ENCODE measurements at places on chromosomes 13 and 19.

GRCh38 chr19:29170554-29170953, 42.4 kb downstream of the UQCRFS1 start:
- no peak for DNase-seq

DNA sequence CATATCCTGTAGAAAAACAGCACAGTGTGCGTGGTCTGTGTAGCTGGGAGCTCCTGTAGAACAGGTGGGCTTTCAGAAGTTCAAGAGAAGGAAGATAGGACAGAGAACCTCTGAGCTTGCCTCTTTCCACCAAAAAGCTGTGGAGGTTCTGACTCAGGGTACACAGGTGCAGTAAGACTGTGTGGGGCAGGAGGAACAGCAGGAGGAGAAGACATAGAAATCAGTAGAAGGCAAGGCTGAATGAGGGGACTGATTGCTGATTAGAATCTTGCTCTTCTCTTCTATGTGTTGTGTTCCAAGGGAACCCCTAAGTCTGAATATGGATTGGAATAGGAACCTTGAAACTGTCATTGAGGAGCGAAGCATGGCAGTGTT, 122.7 kb downstream of the AKAP11 start:
- no peak for DNase-seq

DNA sequence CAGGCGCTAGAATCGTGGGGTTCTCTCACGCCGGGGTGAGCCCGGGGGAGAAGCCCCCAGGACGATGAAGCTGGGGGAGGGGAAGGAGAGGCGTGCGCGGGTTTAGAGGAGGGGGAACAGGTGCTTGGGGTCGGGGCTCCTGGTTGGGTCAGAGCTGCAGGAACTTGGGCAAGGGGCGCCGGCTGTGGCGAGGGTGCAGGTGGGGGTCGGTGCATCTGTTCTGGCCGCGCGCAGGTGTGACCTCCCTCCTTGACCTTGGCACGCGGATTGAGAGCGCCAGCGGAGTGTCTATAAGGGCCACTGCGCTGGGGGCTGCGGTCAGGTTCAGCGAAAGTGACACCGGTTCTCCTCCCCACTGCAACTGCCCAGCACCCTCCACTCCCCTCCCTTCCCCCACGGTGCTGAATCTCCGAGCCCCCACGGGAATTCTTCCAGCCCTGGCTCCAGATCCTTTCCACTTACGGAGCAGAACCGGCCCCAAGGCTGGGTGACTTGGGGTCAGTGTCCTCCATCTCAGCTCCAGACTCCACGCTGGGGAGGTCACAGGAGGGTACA, 618 bp downstream of the TMEM38A start:
- DNase-seq = no peak

GRCh38 chr19:47123406-47123805, 7.2 kb upstream of the SAE1 start:
- no peak for DNase-seq

DNA sequence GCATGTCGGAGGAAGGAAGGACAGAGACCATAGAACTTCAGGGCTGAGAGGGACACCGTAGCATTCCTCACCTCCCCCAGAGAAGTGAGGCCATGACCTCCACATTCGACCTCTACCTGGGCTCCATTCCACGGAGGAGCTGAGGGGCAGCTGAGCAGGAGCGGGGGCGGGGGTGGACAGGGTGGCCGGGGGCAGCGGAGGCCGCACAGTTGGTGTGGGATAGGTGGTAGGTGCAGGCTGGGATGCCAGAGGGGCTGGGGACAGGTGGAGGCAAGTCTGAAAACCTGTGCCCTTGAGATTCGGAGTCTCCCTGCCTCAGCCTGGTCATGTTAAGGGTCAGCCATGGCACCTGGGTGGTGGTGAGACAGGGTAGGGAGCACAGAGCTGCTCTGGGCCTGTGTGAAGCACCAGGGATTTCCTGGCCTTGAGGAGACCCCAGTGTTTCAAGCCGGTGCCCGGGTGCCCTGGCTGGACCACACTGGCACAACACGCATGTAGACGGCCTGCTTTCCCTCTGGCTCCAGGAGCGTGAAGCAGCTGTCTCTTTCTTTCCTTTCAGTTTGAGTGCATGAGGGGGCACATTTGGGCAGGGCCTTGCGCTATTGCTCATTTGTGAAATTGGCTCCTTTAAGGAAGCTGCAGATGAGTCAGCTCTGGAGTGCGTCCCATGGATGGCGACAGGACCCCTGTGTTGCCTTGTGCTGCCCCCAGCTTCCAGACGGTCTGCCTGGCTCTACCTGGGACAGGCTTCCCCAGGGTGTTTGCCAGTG, 51.8 kb downstream of the TSSK6 start:
- DNase-seq = no peak

- peak; percentile 81 for DNase-seq
These were observed 2.1 kb upstream of the PCDH8 start for GRCh38 chr13:52850396-52851136.

- DNase-seq = no peak
These were observed 10.3 kb downstream of the PTPRS start for GRCh38 chr19:5330307-5330720.

DNA sequence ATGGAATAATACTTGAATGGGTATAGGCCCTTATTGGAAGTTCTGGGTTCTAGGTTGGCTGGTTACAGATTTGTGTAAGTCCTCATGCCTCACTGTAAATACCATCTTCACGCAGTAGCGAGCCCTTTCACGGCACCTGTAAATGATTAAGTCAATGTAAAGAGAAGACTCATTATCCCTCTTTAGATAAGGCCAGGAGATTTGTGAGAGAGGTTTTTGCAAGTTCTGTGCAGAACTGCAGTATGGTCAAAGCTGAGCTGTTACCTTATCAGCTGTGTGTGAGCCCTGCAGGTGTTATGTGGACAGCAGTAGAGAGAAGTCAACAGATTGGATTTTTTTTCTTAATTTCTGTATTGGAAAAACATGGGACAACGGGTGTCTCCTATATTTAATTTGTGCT, 141.6 kb downstream of the SHISA2 start:
- DNase-seq = no peak

- DNase-seq = no peak
These were observed 77.7 kb downstream of the COL4A1 start for GRCh38 chr13:110228936-110229904.

Measured in HEK293T (cell line).